ENCODE measurements at places on chromosomes 16 and 17. TPM values are rescaled to one million over a fixed set of nuclear protein-coding genes. Genes with fewer than 3 reads are reported as not detected.

GRCh38 chr17:27756467-27757371 lies 43.6 kb downstream of the NOS2 start:
- peak; percentile 43 for DNase-seq

DNA sequence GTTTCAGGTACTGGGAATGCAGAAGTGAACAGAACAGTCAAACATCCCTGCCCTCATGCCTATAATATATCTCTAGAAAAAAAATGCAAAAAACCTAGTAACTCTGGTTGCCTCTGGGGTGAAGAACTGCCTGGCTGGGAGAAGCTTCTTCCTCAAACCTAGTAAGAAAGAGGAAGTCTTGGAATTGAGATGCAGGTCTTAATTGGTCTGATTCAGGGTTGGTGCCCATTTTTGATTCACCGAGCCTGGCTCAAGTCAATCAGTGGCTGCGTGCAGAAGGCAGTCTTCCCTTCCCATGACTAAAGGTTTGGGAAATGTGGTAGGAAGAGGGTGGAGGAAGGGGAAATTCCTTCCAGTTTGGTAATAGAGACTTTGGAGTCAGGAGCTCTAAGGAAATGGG lies 22.4 kb downstream of the CDRT15 start:
- DNase-seq, result no peak

DNA sequence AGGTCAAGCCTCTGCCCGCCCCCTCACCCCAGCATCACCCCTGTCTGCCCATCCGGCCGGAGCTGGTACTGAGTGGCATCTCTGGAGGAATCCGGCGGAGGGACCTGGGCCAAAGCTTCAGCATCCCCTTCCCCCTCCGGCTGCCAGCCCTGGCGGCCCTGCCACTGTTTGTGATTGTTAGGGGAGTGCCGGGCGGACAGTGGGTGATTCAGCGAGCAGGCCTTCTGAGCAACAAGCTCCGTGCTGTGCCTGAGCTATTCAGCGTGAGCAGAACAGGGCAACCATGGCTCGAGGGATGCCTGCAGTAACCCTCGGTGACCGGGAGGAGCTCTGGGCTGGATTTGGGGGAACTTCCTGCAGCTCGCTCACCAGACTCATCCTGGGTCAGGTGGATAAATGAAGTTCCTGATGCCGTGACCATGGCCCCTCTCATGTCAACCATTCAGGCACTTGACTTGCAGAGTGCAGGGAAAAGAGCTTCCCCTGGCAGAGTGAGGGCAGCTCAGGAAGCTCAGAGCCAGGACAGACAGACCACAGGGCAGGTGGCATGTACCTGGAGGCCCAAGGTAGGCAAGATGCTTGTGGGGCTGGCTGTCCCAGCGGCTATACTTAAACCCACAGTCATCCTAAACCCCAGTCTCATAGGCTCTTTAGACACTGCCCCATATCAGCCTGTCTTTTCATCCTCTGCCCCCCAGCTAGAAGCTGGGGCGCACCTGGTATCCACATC lies 24.3 kb upstream of the MLKL start:
- peak; percentile 55 for DNase-seq

- no peak for DNase-seq
Measured at GRCh38 chr16:80543162-80543561, 2.4 kb downstream of the DYNLRB2 start.

GRCh38 chr17:1532836-1533602 lies 16.6 kb upstream of the INPP5K start:
- DNase-seq, result no peak

- no peak for DNase-seq
Measured at GRCh38 chr17:77720946-77721845, 237.3 kb upstream of the TNRC6C start.

DNA sequence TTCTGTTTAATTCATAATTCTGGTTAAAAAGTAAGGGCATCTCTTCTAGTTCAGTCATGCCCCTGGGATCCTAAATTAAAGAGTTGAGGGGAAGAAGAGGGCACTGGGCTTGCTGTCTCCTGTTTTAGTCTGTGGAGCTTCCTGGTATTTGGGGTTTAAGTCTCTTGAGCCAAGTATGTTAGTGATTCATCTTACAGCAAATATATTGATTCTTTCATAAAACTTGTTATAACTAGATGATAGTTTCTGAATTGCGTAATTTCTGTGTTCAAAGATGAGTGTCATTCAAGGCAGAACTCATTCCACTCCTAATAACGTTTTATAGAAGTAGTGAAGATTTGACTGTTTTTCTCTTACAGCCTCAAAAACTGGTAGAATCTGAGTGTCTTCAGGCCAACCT lies 1.7 kb downstream of the TXNDC17 start:
- DNase-seq, result no peak

DNA sequence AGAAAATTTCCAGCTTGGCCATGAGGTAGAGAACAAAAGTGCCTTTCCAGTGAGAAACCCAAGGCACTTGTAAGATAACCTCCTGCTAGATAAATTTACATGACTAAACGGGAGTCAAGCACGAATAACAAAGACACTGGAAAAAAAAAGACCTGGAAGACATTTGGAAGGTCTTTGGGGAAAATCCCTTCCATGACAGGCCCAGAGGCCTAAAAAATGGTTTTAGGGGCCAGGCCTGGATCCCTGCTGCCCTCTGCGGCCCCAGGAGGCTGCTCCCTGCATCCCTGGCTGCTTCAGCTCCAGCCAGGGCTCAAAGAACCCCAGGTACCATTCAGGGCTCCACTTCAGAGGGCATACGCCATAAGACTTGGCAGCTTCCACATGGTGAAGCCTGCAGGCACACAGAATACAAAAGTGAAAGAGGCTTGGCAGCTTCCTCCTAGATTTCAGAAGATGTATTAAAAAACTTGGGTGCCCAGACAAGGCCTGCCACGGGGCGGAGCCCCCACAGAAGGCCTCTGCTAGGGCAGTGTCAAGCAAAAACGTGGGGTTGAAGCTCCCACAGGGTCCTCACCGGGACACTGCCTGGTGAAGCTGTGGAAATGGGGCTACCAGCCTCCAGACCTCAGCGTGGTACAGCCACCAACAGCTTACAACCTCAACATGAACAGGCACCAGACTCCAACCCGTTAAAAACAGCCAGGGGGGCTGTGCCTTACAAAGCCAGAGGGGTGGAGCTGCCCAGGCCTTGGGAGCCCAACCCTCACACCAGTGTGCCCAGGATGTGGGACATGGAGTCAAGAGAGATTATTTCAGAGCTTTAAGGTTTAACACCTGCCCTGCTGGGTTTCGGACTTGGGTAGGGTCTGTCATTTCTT lies 77.1 kb downstream of the SDK2 start:
- DNase-seq, result no peak

DNA sequence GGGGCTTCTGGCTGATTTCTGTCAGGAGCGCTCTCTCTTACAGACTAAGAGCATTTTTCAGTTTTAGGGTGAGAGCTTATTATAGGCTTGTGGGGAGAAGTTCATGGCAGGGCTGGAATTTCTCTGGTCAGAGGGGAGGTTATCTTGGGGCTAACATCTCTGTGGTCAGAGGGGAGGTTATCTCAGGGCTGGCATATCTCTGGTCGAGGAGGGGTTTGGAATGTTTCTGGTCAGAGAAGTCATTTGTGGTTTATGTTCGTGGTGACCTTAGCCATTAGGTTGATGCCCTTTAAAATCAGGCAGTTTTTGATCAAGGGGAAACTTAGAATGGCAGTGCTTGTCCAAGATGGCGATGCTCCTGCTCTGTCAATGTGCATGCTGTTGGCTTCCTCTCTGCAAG lies 10.8 kb upstream of the USP31 start:
- DNase-seq, result no peak

- no peak for DNase-seq
Measured at GRCh38 chr16:65279576-65279975, 157.7 kb upstream of the CDH11 start.

GRCh38 chr17:13843862-13844635 lies 225.3 kb upstream of the COX10 start:
- no peak for DNase-seq

DNA sequence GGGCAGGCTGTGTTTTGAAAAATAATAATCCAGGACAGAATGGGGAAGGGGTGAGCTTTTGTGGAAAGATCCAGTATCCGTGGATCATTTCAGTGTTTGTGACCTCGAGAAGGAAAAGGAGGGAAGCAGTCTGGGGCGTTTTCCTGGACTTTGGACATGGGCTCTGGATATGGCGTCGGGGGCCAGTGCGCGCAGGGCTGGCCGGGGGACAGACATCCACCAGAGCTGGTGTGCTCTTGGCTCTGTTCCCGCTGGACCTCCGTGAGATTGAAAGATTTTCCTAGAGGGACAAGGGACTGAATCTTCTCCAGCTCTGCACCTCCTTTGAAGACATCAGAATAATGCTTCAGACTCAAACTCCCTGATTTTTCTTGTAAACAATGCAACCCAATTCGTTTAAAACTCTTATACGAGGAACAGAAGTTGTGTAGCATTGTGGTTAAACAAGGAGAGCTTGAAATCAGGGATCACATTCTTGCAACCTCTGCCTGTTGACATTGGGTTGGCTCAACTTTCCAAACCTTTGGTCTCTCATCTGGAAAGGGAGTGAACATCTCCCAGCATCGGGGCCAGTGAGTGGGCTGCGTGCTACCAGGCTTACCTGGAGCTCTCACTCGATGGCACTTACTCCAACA lies 75.9 kb downstream of the C16orf95 start:
- DNase-seq, result no peak

DNA sequence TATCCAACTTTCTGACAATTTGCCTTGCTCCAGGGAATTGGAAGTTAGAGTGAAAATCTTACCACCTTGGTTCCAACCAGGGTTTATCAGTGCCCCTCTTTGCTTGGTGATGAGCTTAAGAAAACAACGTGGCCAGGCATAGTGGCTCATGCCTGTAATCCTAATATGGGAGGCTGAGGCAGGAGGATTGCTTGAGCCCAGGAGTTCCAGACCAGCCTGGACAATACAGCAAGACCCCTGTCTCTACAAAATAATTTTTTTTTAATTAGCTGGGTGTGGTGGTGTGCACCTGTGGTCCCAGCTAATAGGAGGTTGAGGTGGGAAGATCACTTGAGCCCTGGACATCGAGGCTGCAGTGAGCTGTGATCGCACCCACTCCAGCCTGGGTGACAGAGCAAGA lies 21.4 kb downstream of the SLC7A6 start:
- DNase-seq, result no peak

GRCh38 chr17:76687298-76688164 lies 23.2 kb downstream of the MXRA7 start:
- DNase-seq, result no peak

DNA sequence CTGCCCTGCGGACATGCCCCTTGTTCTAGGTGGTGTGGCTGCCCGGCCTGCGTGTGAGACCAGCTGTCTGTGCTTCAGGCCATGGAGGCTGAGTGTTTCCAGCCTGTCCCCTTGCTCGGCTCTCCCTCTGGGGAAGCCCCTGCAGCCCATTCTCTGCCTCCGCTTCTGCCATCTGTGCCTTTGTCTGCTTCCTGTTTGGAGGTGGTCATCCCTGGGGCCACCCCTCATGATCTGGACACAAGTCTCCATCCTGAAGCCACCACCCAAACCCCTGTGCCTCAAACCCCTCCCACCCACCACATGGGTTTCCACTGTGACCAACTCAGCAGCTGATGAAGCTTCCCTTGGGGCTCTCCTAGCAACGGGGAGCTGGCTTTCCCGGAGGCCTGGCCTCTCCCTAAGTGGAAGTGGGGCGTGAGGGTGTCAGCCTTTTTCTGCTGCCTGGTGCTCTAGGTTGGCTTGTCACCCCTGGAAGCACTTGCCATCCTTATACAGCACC lies 184.9 kb downstream of the SEC14L1 start:
- no peak for DNase-seq

DNA sequence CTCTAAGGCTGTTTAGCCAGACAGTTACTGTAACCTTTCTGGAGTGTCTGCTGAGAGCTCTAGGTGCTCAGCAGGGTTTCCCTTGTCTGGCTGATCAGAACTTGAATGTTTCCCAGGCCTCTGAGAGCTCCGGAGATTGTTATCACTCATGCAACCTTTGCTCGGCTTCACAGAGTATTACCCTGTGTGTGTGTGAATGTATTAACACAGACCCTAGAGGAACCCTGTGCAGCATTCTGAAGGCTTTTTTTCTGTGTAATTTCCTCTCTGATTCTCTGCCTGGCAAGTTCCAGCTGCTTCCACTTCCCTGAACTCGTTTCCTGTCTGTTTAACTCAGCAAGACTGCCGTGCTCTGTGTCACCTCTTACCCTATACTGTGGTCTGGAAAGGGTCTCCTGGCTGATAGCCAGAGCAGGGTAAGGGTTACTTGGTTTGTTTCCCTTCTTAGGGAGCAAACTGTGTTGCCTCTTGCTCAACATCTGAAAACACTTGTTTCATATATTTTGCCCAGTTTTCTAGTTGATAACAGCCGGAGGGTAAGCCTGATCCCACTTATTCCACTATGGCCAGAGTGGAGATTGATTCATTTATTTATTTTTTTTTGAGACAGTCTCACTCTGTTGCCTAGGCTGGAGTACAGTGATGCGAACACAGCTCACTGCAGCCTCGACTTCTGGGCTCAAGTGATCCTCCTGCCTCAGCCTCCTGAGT lies 21.7 kb downstream of the PRMT7 start:
- DNase-seq, result peak; percentile 24

DNA sequence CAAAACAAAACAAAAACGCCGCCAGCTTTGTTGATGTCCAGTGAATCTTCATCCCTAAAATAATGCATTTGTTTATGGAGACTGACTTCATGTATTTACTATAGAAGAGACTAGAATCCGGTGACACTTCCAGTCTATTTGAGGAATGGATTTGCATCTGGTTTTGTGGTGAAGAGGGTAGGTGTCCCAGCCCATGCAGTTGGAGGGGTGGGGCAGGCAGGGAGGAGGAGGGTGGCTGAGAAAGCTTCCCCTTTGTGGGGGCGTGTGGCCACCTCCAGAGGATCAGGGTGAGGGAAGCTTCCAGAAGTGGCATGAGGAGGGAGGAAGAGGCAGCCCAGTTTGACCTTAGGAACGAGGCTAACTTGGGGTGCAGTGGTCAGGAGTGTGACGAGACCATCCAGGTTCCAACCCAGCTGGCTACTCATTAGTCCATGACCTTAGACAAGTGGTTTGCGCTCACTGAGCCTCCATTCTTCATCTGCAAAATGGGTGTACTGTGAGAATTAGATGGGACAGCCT lies 69.5 kb downstream of the CMIP start:
- no peak for DNase-seq

DNA sequence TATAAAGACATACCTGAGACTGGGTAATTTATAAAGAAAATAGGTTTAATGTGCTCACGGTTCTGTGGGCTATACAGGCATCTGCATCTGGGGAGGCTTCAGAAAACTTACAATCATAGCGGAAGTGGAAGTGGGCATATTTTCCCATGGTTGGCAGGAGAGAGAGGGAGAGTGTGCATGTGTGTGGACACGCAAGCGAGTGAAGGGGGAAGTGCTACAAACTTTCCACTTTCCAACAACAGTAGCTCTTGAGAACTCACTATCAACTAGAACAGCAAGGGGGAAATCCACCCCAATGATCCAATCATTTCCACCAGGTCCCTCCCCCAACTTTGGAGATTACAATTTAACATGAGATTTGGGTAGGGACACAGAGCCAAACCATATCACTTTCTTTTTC lies 11.1 kb downstream of the TAOK1 start:
- DNase-seq, result no peak

ATP6V0C gene
- 10.9 TPM for total RNA-seq

EMP2 gene
- 0.45 TPM for total RNA-seq

MYL4 gene
- not detected for total RNA-seq

C17orf100 gene
- 1.4 TPM for total RNA-seq

ANKS4B gene
- not detected for total RNA-seq

ACSM3 gene
- 8.5 TPM for total RNA-seq

ENO3 gene
- total RNA-seq, result 6.6 TPM

TGFB1I1 gene
- total RNA-seq, result 31.4 TPM

CA5A gene
- total RNA-seq, result not detected

NTHL1 gene
- 11.4 TPM for total RNA-seq

Data from renal cortical epithelial cell (primary cell).